ENCODE measurements at places on chromosomes 5 and 9. TPM values are rescaled to one million over a fixed set of nuclear protein-coding genes. Genes with fewer than 3 reads are reported as not detected.

DNA sequence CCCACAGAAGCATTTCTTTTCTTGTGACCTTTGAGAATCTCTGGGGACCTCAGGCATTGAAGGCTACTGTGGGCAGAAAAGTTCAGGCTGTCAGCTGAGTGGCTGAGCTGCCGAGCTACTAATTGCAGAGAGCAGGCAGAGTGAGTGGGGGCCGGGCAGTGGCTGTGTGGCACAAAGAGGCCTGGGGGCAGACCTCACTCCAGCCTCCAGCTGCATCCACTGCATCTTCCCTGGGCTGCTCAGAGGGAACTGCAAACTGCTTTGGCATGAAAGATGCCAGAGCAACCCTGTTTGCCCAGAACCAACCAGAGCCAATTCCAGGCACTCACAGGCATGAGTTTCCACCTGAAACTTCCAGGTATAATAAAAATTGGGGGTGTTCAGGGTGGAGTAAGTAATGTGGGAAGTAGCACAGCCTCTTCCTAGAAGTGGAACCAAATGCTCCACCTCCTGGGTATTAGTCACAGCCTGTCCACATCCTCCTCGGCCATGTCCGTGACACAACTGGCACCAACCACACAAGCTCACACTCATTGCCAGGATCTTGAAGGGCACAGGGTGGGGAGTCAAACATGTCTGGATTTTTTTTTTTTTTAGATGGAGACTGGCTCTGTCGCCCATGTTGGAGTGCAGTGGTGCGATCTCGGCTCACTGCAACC, 548.9 kb downstream of the BNC2 start:
- H3K27ac ChIP-seq, result no peak overlapping the region
- DNase-seq, result no peak
- no peaks in the 10 kb centered on the region for H3K27me3 ChIP-seq
- H3K4me1 ChIP-seq, result no peaks in the 10 kb centered on the region
- H3K36me3 ChIP-seq, result no peaks in the 10 kb centered on the region

GRCh38 chr5:158869854-158870253, 229.9 kb downstream of the EBF1 start:
- H3K27ac ChIP-seq, result no peak overlapping the region
- no peak overlapping the region for H3K4me3 ChIP-seq
- peaks cover 24% of the 10 kb centered on the region for H3K27me3 ChIP-seq
- H3K36me3 ChIP-seq, result no peaks in the 10 kb centered on the region
- no peak for DNase-seq
- H3K4me1 ChIP-seq, result no peaks in the 10 kb centered on the region

GRCh38 chr9:8558176-8558575, 758.6 kb upstream of the DMAC1 start:
- no peaks in the 10 kb centered on the region for H3K36me3 ChIP-seq
- DNase-seq, result no peak
- no peak overlapping the region for H3K4me3 ChIP-seq

- no peak for DNase-seq
- H3K27me3 ChIP-seq, result peaks cover under 1% of the 10 kb centered on the region
- H3K27ac ChIP-seq, result no peak overlapping the region
- no peaks in the 10 kb centered on the region for H3K36me3 ChIP-seq
These were observed 162.3 kb downstream of the FGF18 start for GRCh38 chr5:171581781-171582180.

GRCh38 chr5:62190173-62190572, 115.8 kb upstream of the KIF2A start:
- H3K27me3 ChIP-seq, result 0 out of 2 replicates have a peak, but pooled peaks cover 7% of the 10 kb centered on the region
- no peaks in the 10 kb centered on the region for H3K4me1 ChIP-seq
- H3K36me3 ChIP-seq, result no peaks in the 10 kb centered on the region
- H3K4me3 ChIP-seq, result no peak overlapping the region
- H3K27ac ChIP-seq, result no peak overlapping the region
- DNase-seq, result no peak

- H3K27me3 ChIP-seq, result peaks cover 28% of the 10 kb centered on the region
- DNase-seq, result no peak
- H3K4me3 ChIP-seq, result no peak overlapping the region
- H3K36me3 ChIP-seq, result no peaks in the 10 kb centered on the region
- no peaks in the 10 kb centered on the region for H3K4me1 ChIP-seq
- no peak overlapping the region for H3K27ac ChIP-seq
These were observed 5.9 kb upstream of the CSF1R start for GRCh38 chr5:150092159-150092787.

The SMIM33 gene
- total RNA-seq, result not detected

DNA sequence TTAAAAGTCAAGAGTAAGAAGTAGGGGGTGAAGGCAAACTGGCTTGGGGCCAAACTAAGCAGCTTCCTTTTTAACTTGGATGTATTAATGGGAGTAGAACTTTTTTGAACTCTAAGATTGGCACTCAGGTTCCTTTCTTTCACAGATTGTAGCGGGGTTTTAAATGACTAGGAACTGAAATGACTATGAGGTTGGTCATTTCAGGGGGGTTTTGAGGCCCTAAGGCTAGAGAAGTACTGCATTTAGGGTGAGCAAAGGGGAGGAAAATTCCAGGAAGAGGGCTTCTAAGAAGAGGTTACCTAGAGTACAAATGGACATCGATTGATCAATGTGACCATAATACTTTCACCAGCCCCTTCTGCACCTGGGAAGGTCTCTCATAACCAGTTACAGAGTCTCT, 381.8 kb downstream of the MLLT3 start:
- H3K27ac ChIP-seq, result no peak overlapping the region
- no peak overlapping the region for H3K4me3 ChIP-seq
- H3K36me3 ChIP-seq, result no peaks in the 10 kb centered on the region
- peaks cover 38% of the 10 kb centered on the region for H3K27me3 ChIP-seq
